ENCODE measurements at places on chromosomes 12 and 14. TPM values are rescaled to one million over a fixed set of nuclear protein-coding genes. Genes with fewer than 3 reads are reported as not detected.

CCDC85C gene
- 8.4 TPM for total RNA-seq

- H3K27me3 ChIP-seq, result no peaks in the 10 kb centered on the region
- H3K36me3 ChIP-seq, result no peaks in the 10 kb centered on the region
- no peak for DNase-seq
- no peak overlapping the region for H3K4me3 ChIP-seq
Measured at GRCh38 chr12:22746720-22747119, 121.7 kb downstream of the ETNK1 start.

PPTC7 gene
- total RNA-seq, result 16.6 TPM

DNA sequence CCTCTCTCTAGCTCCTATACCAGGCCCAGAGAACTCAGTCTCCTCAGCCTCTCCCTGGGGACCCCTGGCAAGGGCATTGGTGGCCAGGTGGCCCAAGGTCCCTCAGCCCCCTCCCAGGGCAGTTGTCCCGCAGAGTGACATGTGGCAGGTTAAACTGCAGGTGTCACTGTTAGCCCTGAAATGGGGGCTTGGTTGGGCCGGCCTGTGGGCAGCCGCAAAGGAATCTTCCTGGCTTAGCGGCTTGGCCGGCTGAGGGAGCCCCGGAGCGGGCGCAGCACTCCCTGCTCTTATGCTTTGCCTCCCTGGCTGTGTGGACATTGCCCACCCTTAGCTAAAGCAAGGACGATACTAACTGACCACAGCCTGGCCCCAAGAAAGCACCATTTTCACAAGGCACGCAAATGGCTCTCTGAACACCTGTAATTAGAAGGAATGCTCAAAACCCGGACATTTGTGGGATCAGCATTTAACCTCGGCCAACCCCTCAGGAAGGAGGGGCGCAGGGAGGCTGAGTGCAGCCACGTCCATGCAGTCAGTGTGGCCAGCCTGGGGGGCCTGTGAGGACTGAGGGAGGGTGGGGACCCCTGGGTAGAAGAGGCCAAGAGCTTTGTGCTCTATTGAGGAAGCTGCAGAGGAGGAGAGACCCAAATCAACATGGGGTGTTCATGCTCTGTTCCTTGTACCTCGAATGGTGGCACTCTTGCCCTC, 82.2 kb downstream of the PAPOLA start:
- no peaks in the 10 kb centered on the region for H3K36me3 ChIP-seq
- no peak for DNase-seq
- H3K27ac ChIP-seq, result no peak overlapping the region
- H3K4me1 ChIP-seq, result no peaks in the 10 kb centered on the region
- peaks cover 15% of the 10 kb centered on the region for H3K27me3 ChIP-seq

DNA sequence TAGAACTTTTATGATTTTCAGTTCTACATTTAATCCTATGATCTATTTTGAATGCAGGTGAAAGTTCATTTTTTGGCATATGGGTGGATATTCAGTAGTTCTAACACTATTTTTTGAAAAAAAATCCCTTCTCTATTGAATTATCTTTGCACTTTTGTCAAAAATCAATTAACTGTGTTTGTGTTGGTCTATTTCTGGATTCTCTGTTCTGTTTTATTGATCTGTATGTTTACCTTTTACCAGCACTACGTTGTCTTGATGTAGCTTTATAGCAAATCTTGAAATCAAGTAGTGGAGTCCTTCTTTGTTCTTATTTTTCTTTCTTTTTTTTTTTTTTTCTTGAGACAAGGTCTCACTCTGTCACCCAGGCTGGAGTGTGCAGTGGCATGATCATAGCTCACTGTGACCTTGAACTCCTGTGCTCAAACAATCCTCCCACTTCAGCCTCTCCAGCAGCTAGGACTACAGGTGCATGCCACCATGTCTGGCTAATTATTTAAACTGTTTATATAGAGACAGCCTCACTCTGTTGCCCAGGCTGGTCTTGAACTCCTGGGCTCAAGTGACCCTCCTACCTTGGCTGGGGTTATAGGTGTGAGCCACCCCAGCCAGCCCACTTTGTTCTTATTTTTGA, 31.9 kb downstream of the SLC39A9 start:
- H3K36me3 ChIP-seq, result peaks cover 20% of the 10 kb centered on the region
- DNase-seq, result no peak
- H3K27ac ChIP-seq, result no peak overlapping the region
- no peak overlapping the region for H3K4me3 ChIP-seq

SPRYD4 gene
- total RNA-seq, result 2.0 TPM
